ENCODE measurements at places on chromosomes 11 and 22.

GRCh38 chr22:41841085-41841712, 8.3 kb downstream of the SREBF2 start:
- DNase-seq, result no peak

DNA sequence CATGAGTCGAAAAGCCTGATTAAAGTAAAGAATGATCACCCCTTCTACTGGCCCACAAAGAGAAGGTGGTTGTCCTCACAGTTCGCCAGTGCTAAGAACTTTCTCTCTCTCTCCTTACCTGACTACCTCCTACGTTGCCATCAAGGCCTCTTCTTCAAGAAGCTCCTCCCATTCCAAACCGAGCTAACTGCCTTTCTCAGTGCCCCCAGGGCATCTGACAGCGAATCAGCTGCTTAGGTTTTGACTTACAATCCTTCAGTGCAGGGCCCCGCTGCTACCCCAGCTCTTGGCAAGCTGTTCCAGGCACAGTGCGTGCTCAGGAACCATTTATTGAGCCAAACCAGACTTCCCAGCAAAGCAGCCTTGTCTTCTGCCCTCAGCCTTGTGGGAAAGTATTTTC, 5.8 kb downstream of the VSTM5 start:
- DNase-seq, result no peak

GRCh38 chr11:100855466-100856067, 168.5 kb downstream of the ARHGAP42 start:
- DNase-seq, result peak; percentile 77

DNA sequence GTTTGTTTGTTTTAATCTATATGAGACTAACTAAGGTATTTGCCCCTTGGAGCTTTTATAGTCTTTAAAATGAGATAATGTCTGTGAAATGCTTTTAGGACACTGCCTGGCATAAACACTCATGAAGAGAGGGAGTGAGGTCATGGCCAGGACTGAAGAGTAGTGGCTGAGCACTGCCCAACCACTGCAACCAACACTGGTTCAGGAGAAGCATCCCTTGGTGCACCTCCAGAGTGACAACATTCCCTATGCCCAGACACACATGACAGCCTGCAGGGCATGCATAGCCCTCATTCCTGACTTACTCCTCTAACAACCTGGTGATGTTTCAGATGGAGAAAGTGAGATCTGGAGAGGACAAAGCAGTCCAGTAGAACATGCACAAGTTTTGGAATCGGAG, 36.1 kb downstream of the ME3 start:
- DNase-seq, result no peak

GRCh38 chr22:30208631-30209603, 37.6 kb downstream of the LIF start:
- peak; percentile 72 for DNase-seq

DNA sequence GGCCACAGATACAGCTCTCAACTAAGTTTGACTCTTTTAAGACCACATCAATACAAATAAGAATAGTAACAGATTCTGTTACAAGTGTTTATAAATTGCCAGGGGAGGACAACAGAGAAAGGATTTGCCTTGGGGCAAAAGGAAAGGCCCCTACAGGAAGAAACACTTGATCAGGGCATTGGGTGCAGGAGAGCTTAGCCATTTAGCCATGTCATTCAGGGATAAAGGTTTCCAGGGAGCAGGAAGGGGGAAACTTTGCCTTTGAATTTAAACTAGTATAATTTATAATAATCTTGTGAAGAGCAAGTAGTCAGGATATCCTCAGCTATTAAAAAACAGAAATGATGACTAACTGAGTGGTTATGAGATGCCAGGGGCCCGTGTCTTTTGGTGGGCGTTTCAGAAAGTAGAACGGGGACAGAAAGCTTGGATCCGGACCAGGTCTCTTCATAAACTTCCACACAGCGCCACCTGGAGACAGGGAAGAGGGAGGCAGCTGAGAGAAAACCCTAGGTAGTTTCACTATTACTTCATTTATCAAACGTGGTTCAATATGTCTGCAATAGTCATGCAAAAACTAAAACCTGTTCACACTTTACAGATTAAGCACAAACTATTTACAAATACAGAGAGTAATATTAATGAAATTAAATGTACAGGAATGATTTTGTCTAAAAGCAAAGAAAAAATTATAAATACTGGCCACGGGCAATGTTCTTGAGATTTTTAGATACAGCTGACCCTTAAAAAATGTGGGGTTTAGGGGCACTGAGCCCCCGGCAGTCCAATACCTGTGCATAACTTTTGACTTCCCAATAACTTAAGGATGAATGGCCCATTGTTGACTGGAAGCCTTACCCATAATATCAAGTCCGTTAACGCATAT, 11.0 kb upstream of the SLC5A4 start:
- DNase-seq, result peak; percentile 74

- DNase-seq, result no peak
Observed at GRCh38 chr11:76048763-76049162, 157.5 kb downstream of the WNT11 start.

DNA sequence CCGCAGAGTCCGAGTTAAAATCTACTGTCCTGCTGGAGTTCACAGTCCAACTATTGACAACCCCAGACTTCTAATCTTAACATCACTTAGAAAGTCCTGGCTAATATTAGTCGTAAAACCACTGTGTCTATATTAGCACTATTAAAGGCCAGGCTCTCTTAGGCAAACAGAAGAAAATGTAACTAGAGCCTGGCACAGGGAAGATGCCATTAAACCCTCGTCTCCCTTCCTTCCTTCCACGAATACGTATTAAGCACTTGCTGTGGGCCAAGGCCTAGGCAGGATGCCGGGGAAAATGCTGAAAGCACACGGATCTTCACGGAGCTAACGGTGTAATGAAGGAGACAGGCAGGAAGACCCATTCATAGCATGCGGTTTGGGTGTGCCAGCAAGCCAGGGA, 81.5 kb upstream of the LMO1 start:
- DNase-seq, result no peak

GRCh38 chr22:19886605-19887255, 32.1 kb upstream of the GNB1L start:
- no peak for DNase-seq

DNA sequence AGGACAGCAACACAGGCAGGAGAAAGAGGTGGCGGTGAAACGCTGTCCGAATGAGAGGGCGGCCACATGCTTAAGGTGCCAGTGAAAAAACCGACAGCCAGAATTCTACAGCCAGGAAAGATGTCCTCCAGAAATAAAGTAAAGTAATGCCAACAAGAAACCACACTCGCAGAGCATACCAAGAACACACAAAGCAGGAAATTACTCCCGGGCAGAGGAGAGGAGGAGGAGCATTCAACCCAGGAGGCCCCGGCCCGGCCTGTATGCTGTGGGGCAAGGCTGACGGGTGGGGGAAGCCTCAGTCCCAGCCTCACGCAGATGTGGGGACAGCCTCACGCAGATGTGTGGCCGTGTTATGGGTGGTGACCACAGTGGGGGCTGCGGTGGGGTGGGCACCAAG, 28.0 kb downstream of the CHID1 start:
- no peak for DNase-seq

DNA sequence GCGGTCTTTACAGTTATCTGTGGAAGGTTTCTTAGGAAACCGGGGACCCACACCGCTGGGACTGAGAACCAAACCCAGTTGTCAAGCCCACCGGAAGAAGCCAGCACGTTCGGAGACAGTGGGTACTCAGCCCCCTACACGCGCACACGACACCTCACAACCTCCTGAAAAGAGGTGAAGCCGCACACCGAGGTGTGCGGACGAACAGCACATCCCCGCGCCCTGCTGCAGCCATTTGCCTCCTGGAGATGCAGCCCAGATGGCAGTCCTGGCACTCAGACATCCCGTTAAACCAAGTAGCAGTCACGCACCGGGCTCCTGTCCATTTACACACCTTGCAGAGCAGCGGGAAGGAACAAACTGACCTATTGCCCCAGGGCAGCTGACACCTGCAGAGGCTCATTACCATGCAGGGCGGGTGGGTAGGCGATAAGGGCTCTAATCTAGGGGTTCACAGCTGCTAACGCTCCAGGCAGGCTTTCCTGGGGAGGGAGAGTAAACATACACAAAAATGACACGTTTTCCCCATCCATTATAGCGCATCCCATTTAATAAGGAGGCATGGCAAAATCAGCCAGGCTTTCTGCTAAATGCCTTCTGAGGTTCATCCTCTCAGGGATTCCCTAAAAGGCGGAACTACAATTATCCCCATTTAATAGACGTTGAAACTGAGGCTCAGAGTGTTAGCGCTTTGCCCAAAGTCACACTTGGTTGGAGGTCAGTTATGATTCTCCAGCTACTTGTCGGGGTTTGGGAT, 864 bp upstream of the EHBP1L1 start:
- DNase-seq, result peak; percentile 88

- no peak for DNase-seq
Observed at GRCh38 chr11:86484795-86485166, 110.1 kb downstream of the CCDC81 start.

DNA sequence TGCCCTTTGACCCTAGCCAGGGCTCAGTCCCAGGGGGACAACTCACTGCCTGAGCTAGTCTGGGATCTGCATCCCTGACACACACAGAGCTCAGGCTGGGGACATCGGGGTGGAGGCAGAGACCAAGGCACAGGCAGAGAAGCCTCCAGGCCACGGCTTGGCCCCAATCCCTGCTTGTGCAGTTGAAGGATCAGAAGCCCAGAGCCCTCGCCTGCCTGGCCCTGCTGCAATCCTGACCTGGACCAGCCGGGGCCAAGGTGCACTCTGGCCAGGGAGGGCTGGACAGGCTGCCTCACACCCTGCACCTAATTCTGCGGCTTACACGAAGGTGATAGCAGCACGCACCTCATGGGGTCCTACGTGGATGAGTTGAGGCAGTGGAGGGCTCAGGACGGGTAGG, 34.6 kb downstream of the WNT7B start:
- DNase-seq, result no peak

- peak; percentile 51 for DNase-seq
Observed at GRCh38 chr11:126102436-126102981, 39.8 kb upstream of the CDON start.

DNA sequence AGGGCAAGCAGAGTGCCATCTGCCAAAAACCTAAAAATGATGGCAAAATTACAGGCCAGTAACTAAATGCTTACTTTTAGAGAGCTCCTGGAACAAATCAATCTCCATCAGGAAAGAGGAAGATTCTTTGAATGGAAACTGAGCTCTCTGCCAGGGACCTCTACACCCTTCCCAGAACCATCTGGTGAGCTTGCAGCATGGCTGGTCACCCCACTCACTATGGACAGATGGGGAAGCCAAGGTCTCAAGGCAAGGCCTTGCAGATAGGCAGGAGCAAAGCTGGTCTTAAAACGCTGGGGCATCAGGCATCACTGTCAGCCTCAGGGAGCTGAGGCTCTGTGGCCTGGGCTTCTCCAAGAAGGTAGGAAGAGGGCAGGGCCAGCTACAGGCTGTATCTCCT, 36.2 kb downstream of the SERGEF start:
- no peak for DNase-seq

DNA sequence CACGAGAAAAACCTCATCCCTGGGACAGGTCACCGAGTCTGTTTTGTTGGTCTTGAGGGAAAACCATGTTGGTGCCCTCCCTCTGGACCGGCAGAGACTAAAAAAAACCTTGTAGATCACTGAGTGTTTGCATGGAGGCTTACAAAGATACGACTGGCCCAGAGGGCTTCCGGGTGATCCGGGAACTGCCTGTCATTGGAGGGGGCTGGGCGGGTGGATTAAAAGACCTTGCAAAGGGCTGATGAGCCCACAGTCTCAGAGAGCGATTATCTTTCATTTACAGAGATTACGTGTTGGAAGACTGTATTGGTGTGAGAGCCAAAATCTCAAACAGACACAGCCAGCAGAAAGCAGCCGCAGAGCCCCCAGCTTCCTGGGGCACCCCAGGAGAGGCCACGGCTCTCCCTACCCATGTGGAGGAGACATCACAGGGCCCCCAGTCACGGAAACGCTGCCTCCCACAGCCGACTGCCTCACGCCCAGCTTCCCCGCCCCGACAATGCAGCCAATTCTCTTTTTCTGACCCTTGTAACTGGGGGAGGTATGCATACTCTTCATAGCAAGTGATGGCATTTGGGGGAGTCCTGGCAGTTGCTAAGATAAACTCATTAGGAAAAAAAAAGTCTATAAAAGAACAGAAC, 426.4 kb downstream of the CTTN start:
- no peak for DNase-seq

- no peak for DNase-seq
Observed at GRCh38 chr11:76625472-76626186, 44.9 kb downstream of the LRRC32 start.

- DNase-seq, result no peak
Observed at GRCh38 chr11:128804481-128804880, 62.6 kb downstream of the KCNJ1 start.

DNA sequence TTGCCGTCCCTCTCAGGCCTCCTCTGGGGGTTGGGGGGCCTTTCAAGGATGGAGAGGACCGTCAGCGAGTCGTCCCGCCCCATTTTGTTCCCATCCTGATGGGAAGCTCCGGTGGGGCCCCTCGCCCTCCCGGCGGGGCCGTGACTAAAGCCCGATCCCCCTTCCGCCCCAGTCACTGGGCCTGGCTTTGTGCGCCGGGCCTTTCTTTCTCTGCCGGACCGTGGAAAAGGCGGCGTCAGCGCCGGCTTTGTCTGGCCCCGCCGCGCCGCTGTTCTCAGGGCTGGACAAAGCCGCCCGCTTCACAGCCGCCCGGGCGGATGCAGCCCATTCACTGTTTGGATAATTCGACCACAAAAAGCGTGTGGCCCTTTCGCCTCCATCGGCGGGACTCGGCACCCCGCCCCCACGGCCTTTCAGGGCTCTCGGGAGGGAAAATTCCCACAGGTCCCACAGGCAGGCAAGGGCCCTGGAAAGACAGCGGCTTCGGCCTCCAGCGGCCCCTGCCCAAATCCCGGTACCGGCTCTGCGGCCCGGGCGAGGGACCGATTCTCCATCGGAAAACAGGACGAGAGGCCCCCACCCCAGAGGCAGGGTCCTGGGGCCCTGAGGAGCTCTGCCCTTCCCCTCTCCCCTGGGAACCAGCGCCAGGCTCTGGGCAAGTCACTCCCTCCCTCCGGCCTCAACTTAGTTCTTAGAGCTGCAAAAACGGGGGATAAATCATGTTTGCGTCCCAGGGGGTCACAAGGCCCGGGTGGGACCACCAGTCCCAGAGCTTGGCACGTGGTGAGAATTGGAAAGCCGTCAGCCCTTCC, 87.2 kb downstream of the WNT7B start:
- DNase-seq, result no peak

- no peak for DNase-seq
Observed at GRCh38 chr11:93756748-93757147, 15.3 kb downstream of the C11orf54 start.

- no peak for DNase-seq
Observed at GRCh38 chr11:111911563-111912401, at the start of gene CRYAB. CRYAB (minus strand) TSS chr11:111911770; CDS start chr11:111911724, 46 bp downstream.

DNA sequence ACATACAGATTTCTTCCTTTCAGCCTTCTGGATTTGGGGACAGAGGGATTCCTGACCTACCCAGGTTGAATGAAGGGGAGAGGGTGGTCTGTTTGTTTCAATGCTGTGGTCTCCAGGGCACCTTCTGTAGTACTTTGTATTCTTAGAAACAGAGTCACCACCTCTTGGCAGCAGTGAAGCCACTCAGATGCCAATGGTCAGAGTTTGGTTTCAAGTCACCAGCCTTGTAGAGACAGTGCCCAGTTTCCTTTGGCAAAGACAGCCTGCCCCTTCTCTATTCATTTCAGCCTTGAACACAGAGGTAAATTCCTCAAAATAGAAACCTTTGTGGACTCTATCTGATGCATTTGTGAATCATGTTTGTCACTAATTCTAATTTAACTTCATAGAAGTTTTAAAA, 111.7 kb upstream of the RASSF10 start:
- DNase-seq, result no peak

GRCh38 chr11:117625237-117625636, 171.8 kb downstream of the DSCAML1 start:
- DNase-seq, result no peak

- DNase-seq, result no peak
Observed at GRCh38 chr11:127390465-127390864, 389.9 kb upstream of the KIRREL3 start.
